ENCODE measurements at places on chromosomes 5 and 9.
A peak's percentile ranks its signal among the peaks of the same experiment; 100 is the strongest.

DNA sequence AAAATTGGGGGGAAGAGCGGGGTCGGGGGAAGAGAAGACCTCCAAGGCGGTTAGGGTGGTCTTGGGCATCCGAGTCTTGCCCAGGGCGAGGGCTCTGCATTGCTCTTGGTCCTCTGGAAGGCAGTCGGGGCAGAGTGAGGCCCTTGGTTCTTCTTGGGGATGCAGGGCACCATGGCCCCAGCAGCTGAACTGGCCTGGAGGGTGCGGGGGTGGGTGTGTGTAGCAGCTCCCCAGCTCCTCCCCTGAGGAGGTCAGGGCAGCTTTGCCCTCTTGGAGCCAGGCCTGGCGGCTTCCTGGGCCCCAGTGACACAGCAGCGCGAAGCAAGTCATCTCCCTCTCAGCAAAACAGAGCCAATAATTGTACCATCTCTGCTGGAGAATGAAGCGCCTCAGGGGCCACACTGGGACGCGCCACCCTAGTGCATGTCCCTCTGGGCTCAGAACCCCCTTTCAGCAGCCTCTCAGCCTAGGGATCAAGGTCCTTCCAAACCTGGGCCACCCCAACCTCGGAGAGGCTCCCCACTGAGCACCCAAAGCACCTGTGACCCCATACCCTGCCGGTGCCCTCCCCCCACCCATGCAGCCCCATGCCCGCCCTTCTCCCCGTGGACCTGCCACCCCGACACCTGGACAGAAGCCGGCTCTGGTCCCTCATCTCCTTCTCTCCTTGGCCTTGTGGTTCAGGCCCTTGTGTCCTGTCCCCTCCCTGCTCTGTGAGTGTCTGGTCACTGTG lies 10.4 kb upstream of the RXRA start:
- DNase-seq = no peak

DNA sequence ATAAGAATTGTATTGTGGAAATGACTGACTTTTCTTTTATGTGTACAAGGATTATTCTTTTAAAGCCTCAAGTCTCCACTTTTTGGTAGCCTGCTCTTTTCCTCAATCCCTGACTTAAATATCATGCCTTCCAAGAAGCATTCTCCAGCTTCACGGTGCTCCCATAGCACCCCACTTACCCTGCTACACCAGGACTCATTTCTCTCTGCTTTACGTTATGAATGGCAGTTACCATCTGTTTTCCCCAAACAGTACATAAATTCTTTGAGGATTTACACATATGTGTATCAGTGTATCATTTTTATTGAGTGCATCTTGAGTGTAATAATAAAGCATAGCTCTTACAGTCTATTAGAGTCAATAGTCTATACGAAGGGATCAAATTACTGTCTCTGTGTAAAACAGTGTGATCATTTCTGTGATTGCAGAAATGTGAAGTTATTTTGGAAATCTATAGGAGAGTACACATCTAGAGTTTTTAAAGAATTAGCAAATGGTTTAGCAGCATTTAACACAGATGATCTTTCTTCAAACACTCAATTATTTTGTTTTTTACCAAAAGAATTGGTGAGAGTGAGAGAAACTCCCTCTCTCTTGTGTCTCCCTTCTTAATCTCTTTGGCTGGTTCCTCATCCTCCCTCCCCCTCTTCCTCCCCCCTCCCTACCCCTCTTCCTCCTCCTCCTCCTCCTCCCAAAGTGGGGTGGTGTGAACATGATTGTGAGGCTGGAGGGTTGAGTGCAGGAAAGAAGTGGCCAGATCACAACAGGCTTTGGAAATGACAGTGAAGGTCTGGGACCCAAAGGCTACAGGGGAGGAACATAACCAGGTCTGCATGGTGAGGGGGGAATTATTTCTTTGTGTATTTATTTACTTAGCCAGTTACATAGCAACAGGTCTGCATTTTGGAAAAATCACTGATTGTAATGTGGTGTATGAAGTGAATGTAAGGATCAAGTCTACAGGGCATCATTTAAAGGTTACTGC lies 27.6 kb upstream of the ECM2 start:
- DNase-seq = no peak

- DNase-seq = no peak
These were observed 189.7 kb downstream of the PDE4D start for GRCh38 chr5:59703789-59704188.

DNA sequence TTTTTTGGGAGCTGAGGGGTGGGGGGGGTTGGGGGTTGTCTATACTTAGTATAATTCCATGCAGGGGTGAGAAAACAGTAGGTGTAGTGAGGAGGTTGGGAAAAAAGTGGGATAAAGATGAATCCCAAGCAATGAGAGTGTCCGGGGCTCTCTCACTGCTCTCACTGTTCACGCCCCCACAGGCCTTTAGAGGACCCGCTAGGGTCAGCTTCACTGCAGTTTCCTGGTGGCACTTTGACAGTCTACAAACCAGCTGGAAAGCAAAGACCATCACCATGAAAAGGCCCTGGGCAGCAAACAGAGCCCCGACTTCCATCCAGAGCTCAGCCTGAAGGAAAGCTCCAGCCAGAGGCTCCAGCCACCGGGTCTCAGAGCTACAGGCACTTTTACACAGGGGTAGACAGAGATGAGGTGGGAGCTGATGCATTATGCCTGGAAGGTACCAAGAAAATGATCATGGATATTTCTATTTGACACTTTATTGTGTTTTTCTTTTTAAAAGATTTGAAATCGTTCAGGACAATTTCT lies 355.1 kb downstream of the ADAMTS6 start:
- no peak for DNase-seq

- no peak for DNase-seq
These were observed 21.3 kb upstream of the SERINC5 start for GRCh38 chr5:80277191-80277590.

GRCh38 chr9:89342213-89342612 lies 23.9 kb downstream of the SECISBP2 start:
- DNase-seq = no peak

DNA sequence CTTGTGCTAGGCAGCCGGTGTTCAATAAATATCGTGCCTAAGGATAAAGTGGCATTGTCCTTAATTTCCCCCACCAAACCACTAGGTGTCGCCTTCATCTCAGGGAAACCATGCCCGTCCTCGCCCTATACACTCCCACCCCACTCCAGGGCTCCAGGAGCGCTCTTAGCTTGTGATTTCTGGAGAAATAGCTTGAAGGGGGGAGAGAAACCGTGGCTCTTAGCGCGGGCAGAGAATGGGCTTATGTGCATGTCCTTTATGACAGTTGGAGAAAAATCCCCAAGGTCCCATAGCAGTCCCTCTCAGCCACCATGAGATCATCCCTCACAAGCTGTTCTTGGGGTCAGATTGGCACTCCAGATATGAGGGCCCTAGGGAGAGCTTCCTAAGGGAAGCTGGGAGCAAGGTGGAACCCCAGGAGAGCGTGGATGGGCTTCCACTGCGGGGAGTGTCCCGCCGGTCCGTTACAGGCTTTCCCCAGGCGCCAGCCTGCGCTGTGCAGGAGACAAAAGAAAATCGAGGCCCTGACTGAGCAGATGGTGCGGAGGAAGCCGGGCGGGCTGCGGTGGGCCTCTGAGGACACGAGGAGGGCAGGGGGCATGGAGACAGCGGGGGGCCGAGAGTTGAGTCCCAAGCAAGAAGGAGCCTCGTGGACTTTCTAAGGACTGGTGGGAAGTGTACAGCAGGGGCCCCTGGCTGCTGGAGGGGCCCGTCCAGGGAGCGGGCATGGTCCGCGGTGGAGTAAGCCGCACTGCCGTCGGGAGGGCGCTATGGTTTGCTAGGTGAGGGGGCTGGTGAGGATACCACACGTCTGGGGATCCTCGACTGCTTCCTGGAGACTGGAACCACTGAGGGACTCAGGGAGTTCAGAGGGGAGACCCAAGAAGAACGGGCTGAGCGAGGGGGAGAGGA lies 750 bp upstream of the NPR2 start:
- peak; percentile 63 for DNase-seq

GRCh38 chr9:105027084-105027483 lies 99.1 kb upstream of the ABCA1 start:
- no peak for DNase-seq

Data from thymus (tissue), 14 donors.